Stimulated activated CD8-positive, alpha-beta memory T cell treated with anti-CD3 and anti-CD28 coated beads, Interleukin-15, amount 100 ng/mL, for 24 hours (primary cell): ENCODE measurements at places on chromosomes 16 and 17.

- DNase-seq, result no peak
Measured at GRCh38 chr17:46876353-46876887, 25.0 kb downstream of the WNT9B start.

GRCh38 chr17:77391668-77392375, 251.1 kb downstream of the SEC14L1 start:
- no peak for DNase-seq

GRCh38 chr16:85372627-85373372, 240.3 kb upstream of the GSE1 start:
- DNase-seq, result no peak

- DNase-seq, result no peak
Measured at GRCh38 chr16:65624666-65625065, 502.8 kb upstream of the CDH11 start.

DNA sequence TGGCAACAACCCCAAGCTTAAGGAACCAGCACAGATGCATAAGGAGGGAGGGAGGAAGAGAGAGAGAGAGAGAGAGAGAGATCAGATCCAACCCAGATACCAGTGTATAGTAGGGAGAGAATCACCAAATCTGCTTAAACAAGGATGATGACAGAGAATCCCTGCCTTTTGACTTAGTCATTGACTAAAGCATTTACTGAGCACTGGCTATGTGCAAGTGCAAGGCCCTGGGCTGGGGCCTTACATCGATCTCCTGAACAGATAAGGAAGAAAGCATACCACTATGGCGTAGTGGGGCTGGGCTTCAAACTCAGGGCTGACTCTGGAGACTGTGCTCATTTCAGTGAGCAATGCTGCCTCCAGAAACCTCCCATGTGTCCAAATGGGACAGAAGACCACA, 15.8 kb downstream of the TSNAXIP1 start:
- DNase-seq, result no peak

GRCh38 chr16:2963723-2964474, at the start of gene KREMEN2:
TSS of gene KREMEN2 (plus strand) at chr16:2964275. CDS start at chr16:2964521, 246 bp downstream.
- DNase-seq, result no peak

DNA sequence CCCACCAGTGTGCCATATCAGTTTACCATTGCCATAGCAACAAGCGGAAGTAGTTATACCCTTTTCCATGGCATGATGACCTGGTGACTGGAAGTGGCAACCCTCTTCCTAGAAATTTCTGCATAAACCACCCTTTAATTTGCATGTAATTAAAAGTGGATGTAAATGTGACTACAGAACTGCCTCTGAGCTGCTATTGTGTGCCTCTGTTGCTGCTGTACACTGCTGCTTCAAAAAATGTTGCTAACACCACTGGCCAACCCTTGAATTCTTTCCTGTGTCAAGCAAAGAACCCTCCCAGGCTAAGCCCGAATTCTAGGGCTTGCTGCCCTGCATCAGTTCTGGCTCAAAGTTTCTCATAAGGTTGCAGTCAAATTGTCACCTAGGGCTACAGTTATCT, 12.9 kb upstream of the MED13 start:
- DNase-seq, result no peak

DNA sequence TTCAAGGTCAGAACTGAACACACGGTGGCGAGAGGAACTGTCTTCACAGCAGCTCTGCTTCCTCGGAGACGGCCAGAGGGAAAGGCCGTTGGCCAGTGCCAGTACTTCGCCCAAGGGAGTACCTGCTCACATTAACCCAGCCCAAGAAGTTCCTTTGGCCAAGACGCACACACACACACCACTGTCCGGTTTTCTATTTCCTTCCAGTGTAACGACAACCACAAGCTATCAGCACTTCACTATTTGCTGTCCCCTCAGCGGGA, 744 bp upstream of the GGNBP2 start:
- no peak for DNase-seq

DNA sequence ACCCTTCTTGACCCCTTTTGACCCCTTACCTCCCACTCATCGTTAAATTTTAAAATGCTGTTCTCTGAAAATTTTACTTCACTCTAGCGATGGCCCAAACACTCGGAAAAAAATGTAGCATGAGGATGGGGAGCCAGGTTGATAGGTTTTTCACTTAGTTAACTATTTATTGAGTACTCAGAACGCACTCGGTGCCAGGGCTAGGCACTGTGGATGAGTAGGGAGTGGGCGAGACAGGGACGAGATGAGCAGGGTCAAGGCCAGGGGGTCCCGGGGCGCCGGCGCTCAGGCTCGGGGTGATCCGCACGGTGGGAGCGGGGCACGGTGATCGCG, 392 bp downstream of the ZSCAN32 start:
- no peak for DNase-seq

- DNase-seq, result no peak
Measured at GRCh38 chr17:36673637-36674277, 72.4 kb downstream of the MRM1 start.

DNA sequence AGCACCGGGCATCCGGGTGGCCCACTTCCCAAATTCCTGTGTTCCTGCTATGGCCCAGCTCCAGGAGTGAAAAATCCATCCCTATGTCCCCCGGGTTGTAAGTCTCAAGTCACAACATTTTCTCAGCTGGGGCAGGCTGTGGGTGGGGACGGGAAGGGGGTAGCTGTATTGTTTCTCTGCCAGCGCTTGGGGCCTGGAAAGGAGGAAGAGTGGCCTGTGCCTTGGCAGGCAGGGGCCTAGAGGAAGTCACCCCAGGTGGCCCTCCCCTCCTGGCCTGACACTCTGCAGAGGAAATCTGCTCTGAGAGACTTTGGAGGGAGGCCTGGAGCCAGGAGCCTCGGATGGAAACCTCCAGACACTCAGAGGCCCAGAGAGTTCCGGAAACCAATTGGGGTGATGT, 10.6 kb upstream of the SCN4A start:
- DNase-seq, result no peak

DNA sequence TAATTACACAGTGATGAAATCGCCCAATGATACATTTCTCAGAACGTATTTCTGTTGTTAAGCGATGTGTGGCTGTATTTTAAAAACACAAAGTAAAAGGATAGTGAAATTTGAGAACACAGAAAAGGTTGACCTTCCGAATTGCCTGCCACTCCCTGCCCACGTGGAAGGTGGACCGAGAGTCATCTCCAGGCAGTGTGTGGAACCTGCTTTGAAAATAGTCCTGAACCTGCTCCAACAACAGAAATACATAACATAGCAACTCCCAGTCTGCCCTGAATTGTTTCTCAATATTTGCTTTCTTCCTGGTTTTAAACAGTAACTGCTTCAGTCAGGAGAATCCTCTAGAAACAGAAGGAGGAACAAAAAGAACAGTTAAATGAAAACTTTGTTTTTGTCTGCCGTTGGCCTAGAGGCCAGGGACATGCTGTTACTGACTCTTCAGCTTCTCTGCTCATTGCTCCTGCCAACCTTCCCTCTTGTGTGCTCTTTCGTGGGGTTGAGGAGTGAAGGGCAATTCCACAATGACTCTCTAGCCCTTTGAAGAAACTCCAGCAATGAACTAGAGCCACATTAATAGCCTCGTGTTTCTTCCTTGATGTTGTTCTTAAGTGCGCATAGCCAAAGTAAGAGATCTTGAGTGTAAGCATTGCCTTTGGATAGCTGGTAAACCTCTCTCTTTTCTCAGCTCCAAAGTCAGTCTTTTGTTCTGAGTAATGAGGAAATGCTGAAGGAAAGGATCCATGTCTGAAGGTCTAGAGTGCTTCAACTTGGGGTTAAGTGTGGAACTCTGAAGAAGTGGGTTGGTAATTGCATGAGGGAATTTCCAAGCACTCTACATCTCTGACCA, 452.5 kb upstream of the CCL2 start:
- DNase-seq, result no peak

GRCh38 chr17:42659079-42659931, at the start of gene TUBG2:
TSS of gene TUBG2 (plus strand) at chr17:42659284. CDS start at chr17:42659504, 220 bp downstream.
- DNase-seq, result peak; percentile 67

- no peak for DNase-seq
Measured at GRCh38 chr17:54426296-54426886, 474.3 kb upstream of the TOM1L1 start.

GRCh38 chr17:2444382-2444781, 43.5 kb upstream of the MNT start:
- DNase-seq, result no peak

DNA sequence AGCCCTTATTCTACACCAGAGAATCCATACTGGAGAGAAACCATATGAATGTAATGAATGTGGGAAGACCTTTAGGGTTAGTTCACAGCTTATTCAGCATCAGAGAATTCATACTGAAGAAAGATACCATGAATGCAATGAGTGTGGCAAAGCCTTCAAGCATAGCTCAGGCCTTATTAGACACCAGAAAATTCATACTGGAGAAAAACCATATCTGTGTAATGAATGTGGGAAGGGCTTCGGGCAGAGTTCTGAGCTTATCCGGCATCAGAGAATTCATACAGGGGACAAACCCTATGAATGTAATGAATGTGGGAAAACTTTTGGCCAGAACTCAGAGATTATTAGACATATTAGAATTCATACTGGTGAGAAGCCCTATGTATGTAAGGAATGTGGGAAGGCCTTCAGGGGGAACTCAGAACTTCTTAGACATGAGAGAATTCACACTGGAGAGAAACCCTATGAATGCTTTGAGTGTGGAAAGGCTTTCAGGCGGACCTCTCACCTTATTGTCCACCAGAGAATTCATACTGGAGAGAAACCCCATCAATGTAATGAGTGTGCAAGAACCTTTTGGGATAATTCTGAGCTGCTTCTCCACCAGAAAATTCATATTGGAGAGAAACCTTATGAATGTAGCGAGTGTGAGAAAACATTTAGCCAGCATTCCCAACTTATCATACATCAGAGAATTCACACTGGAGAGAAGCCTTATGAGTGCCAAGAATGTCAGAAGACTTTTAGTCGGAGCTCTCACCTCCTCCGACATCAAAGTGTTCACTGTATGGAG, 14.1 kb downstream of the ZFP3 start:
- DNase-seq, result no peak

DNA sequence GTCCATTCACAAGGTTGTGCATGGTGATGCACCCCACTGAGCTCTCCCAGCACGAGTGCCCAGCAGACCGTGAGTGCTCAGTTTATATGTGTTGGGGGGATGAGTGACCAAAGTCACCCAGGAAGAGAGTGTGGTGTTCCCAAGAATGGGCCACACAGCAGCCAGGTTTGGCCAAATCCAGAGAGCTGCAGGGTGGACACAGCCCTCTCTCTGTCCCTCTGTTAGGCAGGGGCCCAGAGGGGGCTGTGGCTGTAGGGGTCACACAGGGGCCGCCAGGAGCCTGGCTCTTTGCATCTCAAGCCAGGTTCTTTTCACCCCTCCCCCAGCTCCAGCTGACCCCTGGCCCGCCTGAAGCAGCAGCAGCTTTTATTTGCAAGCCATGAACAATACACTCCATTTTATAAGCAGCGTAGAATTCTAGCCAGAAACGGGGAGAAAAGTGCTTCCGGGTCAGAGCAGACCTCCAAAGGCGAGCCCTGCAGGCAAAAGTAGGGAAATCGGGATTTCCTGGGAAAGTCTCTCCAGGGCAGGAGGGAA, 13.3 kb downstream of the COTL1 start:
- no peak for DNase-seq

GRCh38 chr17:48681609-48682008, 40.7 kb downstream of the PRAC1 start:
- no peak for DNase-seq

- no peak for DNase-seq
Measured at GRCh38 chr16:67959536-67960329, 8.7 kb downstream of the SLC12A4 start.

- no peak for DNase-seq
Measured at GRCh38 chr17:31915456-31916100, 14.1 kb upstream of the UTP6 start.

DNA sequence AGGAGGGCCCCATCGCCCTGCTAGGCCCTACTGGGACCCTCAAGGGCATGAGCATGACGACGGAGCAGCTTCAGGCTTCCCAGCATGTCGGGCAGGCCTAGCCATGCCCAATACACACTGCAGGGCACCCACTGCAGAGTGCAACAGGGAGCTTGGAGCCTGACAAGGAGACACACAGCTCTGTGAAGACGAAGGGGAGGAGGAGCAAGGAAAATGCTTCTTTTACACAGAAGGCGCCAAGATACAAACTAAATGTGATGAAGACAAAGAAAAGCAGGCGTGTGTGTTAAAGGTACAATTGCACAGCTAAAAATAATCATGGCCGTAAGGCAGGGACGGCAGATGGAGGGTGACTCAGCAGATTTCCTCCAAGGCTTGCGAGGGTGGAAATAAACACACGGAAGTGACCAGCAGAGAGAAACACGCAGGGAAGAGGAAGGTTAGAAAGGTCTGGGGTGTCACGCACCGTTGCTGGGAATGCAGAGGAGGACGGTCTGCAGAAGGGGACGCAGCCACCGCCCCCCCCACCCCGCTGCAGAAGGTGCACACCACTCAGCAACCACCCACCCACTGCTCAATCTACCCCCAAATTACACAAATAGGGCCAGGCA, 108.5 kb downstream of the ZNF778 start:
- DNase-seq, result no peak

DNA sequence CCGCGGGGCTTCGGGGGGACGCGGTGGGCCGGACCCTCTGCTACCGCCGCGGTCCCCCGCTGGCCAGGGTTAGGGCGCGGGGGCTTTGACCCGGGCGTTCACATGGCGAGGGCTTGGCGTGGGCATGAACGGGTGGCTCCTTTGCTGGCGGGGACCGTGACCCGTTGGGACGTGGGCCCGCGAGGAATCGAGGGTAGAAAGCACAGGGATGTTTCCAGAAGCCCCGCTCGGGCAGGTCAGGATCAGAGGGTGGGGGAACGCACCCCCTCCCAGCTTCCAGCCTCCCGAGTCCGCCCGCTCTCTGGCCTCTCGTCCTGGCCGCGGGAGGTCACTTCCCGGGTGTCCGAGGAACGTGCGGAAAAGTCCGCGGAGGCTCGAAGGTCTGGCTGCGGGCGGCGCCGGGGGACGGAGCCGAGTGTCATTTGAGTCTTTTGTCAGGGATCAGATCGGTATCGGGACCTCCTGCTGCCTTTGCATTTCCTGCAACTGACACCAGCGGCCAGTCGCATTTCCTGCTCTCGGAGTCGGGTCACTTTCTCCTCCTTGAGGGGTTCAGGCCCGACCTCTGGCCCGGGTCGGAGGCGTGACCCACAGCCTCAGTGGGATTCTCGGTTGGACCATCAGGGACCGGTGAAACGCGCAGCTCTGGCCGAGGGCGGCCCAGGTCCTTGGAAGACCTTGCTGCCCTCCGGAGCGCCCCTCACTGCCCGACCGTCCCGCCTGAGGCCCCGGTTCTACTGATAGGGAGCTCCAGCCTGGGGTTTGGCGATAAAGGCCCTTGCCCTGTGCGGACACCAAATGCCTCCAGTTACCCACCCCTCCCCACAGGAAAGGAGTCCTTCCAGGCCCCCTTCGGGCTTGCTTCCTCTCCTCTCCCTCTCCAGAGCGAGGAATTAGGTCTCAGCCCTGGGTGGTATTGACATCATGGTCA, 702 bp upstream of the WNT3 start:
- no peak for DNase-seq

DNA sequence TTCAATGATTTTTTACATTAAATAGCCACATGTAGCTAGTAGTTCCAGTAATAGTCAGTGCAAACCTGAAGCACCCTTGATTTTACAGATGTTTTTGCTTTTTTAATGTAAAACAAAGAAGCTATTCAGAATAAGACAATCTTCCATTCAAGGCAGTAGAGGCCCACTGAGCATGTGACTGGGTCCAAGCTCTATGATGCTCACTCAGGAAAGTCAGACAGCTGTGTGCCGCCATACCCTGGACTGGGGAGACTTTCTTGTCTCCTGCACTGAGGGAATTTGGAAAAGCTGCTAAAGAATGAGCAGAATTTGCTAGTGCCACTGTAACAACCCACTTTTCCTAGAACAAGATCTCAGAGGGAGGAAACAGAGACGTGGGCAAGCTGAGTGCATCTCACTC, 11.5 kb downstream of the CENPN start:
- no peak for DNase-seq

- no peak for DNase-seq
Measured at GRCh38 chr17:63647065-63647725, 25.0 kb downstream of the MAP3K3 start.

GRCh38 chr17:37191219-37191618, 184.6 kb upstream of the C17orf78 start:
- DNase-seq, result no peak
